Stimulated activated CD8-positive, alpha-beta memory T cell treated with anti-CD3 and anti-CD28 coated beads, Interleukin-4, amount 100 ng/mL, for 4 hours (primary cell): ENCODE measurements at places on chromosomes 3 and 15.

DNA sequence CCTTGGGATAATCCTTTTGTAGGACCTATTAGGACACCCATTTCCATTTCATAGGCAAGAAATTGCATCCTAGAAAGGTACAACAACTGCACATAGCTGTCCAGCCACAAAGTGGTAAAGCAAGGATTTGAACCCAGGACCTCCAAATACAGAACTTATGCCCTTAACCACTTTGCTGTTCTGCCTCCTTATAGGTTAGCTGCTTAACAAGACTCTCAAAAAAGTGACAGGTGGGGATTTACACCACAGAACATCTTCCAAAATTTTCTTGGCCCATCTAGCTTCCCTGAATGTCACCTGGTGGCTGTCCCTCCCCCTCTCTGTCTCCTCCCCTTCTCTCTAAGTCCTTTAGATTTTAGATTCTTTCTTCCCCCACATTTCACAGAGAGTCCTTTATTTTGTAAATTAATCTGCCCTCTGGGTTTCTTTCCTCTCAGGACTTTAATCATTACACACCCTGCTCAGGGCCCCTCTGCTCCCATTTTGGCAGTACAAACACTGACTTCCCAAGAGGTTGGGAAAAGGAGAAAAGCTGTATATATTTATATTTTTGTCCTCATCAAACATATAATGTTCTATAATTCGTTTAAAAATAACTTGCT lies 120.6 kb downstream of the CPNE4 start:
- DNase-seq, result no peak

DNA sequence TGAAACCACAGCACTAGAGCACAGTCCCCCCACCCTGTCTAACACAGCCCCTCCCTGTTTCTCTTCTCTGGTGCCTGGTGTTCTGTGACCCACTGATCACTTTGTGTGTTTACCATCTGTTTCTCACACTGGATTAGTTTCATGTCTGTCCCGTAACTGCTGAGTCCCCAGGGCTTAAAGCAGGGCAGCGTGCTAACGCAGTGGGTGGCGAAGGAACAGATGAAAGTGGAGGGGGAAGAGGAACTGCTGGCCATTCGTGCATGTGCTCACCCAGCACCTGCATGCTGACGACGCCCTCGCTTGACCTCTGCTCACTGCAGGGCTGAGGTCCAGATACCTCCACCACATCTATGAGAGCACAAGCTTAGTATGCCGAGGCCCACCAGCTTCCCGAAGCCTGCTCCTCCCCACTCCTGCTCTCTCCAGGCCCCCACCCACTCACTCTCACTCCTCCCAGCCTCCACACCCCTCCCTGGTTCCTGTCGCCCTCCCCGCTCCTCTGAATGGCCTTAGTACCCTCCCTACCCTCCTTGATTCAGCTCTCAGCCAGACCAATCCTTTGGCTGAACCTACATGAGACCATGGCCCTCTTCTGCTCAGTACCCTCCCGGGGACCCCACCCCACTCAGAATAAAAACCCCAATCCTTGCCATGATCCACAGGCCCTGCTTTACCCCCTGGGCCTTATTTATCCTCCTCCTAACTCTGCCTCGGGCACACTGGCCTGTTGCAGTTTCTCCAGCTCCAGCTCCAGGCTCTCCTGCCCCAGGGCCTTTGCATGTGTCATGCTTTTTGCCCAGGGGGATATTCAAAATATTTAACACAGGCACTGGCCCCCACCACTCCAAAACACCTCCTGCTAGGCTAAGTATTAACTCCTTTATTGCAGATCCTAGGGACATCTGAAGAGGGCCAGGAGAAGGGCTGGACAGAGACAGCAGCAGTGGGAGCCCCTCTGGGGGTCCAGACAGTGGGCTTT lies 15.1 kb upstream of the IQSEC1 start:
- DNase-seq, result no peak

- DNase-seq, result no peak
Observed at GRCh38 chr3:23659274-23659673, 146.5 kb upstream of the UBE2E1 start.

DNA sequence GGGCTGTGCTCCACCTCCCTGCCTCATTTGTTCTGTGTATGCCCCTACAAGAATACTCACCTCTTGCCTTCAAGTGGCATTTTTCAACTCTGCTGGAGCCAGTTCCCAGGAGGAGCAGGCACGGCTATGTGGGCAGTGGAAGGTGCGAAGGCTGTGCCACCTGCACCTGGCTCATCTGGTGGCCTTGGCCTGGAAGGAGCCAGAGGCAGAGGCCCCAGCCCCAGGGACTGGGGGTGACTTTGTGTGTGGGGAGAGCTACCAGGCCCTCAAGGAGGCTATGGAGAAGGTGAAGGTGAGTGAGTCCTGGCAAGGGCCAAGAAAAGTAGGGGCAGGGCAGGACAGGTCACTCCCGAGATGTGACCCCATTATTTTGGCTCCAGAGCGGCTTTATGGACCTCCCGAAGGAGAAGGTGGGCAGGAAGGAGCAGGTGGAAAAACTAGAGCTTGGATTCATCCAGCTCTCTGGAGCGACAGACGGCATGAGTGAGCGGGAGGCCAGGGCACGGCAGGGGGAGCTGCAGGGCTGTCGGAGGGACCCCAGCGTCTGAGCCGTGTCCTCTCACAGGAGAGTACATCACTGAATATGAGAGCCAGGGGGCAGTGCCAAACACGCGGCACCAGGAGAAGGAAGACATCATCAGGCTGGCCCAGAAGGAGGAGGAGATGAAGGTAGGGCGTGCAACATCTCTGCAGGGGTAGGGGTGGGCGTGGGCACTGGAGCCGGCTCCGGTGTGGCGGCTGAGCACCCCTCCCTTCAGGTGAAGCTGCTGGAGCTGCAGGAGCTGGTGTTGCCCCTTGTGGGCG lies 57.3 kb upstream of the UBE2Q2 start:
- DNase-seq, result no peak

DNA sequence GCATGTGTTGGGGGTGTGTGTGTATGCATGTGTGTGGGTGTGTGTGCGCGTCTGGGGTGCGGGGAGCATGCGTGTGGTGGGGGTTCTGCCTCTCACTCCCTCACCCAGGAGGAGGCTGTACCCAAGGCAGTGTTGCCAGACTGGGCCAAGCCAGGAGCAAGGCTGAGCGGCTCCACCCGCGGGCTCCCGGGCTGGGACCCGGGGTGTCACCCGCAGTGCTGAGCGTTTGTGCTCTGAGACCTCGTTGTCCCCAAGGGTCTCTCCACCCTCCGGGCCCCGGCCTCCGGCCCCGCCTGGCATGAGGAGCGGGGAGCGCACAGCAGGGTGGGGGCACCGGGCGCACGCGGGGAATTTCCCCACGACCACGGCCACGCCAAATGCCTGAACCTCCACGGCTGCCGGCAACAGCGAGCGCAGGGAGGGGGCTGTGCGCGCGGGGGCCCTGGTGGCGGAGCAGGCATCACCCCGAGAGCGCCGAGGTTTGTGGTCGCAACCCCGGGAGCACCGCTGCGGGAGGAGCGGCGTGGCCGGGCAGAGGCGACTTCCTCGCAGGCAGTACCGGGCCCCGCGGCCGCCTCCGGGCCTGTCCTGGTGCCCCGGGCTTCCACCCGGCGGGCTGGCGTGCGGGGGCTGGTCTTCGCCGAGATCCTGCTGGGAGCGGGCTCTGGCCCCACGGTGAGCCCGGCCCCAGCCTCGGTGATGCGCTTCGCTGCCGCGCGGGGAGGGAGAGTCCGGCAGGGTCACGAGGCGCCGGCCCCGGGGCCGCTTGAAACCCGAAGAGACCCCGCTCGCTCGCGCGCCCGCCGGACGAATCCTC lies 7.4 kb upstream of the OCA2 start:
- no peak for DNase-seq

GRCh38 chr3:28114893-28115292 lies 126.5 kb upstream of the CMC1 start:
- no peak for DNase-seq

GRCh38 chr15:66721501-66721937 lies 19.5 kb downstream of the SMAD6 start:
- DNase-seq, result no peak

GRCh38 chr15:31487811-31488436 lies 161.3 kb downstream of the KLF13 start:
- DNase-seq, result no peak

- no peak for DNase-seq
Observed at GRCh38 chr3:43180694-43181093, 74.8 kb upstream of the POMGNT2 start.

GRCh38 chr3:115655761-115656282 lies 32.5 kb downstream of the GAP43 start:
- no peak for DNase-seq

DNA sequence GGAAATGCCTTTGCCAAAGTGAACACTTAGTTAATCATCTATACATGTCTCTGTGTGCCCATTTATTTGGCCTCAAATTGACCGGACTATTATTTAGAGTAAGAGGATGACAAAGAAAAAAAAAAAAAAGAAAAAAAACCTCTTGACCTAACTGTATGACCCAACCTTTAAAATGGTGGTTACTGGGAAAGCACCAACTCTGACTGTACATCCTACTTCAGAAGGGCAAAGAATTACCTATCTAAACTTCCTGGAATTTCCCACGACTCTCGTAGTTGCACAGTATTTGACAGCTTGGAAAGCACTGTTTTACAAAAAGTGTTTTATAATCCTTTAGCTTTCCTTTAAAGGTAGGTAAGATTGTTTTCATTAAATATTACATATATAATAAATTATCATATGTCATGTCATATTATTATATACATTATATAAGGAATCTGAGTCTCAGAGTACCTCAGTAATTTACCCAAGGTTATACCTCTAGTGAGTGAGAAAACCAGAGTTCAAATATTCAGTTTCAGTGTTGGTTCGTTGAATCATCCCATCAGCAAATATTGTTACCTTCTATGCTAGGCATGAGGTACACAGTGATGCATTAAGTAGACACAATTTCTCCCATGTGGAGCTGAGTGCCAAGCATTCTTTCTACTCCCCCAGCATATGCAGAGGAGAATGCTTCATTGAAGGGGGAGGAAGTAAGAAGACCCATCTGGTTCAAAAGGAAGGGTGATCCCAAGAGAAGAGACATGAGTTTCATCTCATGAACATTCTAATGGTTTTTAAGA lies 5.0 kb downstream of the BCL2A1 start:
- DNase-seq, result no peak

DNA sequence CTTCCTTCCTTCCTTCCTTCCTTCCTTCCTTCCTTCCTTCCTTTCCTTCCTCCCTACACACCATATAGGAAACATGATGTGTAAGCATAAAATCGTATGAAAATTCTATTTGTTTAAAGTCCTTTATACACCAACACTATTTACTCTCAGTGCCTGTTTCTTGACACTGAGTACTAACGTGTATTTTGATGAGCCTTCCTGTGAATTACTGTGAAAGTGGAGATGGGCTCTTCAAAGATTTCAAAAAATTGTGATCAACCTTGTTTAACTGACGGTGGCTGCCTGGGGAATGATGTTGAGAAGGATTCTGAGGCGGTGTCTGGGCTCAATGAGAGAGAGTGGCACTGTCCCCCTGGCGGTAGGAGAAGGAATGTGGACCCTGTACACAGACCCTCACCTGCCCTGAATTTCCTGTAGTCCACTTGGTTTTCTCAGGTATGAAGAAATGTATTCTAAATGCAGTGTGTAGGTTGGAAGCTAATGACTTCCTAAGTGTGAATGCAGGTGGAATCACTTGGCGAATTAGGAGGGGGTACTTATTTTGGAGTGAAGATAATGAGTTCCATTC lies 237.9 kb downstream of the GAP43 start:
- DNase-seq, result no peak

DNA sequence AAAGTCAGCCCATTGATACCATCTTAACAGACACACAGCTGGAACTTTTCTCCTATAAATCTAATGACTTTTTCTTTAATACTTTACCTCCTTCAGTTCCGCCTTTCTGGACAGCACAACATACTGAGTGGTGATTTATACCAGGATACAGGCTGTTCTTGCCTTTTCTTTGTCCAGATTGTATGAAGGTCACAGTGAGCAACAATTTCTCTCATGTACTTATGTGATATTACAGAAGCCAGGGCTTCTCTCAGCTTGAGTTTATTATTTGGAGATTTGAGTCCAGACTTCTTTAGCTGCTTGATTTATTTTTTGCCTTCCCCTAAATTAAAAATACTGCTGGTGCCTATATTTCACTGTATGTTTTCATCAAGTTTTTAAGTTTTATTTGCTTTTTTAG lies 976.0 kb downstream of the ROBO2 start:
- DNase-seq, result no peak

GRCh38 chr15:63434576-63435186 lies 53.0 kb upstream of the CA12 start:
- DNase-seq, result no peak

- no peak for DNase-seq
Observed at GRCh38 chr3:72111265-72112205, 326.6 kb upstream of the PROK2 start.

DNA sequence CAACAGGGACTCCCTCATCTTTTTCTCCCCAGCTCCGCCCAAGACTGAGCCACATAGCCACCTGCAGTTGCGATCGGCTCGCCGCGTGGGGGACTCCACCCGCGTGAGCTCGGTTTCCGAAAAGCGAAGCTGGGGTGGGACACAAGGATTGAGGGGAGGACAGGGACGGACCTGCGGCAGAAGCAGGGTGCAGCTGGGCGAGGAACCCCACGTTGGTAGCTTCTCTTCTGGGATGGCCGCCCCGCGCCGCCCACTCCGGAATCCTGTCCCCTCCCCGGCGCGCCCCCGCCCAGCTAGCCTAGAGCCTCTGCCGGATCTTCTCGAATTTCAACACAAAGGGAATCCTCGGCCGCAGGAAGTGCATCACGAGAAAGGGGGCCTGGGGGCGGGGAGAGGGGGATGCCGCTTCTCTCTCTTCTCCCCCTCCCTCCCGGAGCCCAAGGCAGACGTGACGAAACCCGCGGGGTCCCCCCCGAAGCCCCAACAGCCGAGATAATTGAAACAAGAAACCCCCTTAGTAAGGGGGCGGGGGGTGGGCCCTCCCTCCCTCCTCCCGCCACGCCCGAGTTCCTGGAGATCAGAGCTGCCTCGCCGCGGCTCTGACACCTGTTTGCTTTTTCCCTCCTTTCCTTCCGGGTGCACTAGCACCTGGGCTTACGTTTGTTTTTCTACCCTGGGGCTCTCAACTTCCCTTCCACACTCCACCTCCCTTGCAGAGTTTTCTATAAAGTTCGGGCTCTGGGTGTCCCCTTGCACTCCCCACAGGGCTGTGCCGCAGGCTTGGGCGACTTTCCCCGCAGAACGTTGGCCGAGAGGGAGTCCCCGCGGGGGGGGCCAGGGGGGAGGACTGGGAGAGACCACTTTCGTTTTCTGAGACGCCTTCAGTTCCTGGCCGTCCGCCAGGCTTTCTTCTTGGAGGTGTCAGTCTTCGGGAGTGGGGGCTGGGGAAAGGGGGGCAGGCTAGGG lies 1.3 kb upstream of the KCNH8 start:
- peak; percentile 35 for DNase-seq

DNA sequence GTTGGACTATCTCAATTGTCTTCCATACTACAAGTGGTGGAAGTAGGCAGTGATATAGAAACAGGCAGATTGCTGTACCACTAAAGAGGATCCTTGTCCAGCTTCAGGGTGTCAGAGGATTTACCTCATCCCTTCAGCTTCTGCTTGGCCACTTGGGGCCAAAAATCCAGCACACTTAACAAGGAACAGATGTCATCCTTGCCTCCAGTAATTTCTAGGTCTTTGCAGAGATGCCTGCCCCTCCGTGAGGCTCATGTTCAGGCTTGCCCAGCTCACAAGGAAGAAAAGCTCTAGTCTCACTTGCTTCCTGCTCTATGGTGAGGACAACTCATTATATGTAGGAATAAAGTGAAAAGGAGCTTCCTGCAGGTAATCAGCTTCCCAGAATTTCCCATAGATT lies 510.3 kb downstream of the EPHA3 start:
- DNase-seq, result no peak
